ENCODE measurements at places on chromosomes 16 and 17.
A peak's percentile ranks its signal among the peaks of the same experiment; 100 is the strongest.

- no peak for DNase-seq
Observed at GRCh38 chr16:50464325-50465290, 83.6 kb upstream of the NKD1 start.

GRCh38 chr17:79152110-79152509 lies 77.5 kb downstream of the ENGASE start:
- DNase-seq = no peak

GRCh38 chr16:61595605-61596004 lies 440.6 kb downstream of the CDH8 start:
- DNase-seq = no peak

- DNase-seq = peak; percentile 92
Observed at GRCh38 chr17:47611372-47612350, 38.1 kb upstream of the KPNB1 start.

- DNase-seq = no peak
Observed at GRCh38 chr17:55444471-55445441, 23.1 kb upstream of the MMD start.

Measured in NCI-H774 (cell line).